ENCODE measurements at places on chromosomes 4 and X.

- DNase-seq = no peak
Measured at GRCh38 chr4:41528512-41529205, 9.3 kb upstream of the LIMCH1 start.

DNA sequence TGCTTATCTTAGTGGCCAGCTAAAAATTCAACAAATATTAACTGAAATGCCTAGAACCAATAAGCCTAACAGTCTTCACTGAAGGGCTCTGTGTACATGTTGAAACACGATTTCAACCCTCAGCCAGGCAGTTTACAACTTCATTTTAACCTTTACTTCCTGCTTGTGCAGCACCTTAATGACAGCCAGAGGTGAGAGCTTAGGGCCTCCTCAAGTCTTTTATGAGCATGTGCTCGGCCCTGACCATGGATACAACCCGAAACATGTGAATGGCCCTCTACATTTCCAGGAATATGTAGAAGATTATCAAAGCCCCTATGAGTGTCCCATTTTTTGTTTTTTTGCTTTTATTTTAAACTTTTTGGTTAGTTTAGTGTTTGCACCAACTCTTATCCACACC, 88.3 kb downstream of the MSN start:
- DNase-seq = no peak

DNA sequence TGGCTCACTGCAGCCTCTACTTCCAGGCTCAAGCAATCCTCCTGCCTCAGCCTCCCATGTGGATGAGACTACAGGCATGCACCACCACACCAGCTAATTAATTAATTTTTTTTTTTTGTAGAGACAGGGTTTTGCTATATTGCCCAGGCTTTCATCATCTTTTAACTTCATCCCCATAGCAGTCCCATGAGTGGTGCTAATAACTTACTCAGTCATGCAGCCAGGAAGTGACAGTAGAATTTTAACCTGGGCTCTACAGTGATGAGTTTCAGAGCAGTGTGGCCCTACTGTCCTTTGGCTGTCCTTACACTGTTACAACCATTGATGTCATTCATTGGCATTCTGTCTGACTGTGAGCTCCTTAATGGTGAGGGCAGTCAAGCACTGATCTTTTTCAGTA, 3.9 kb upstream of the OCIAD2 start:
- no peak for DNase-seq

DNA sequence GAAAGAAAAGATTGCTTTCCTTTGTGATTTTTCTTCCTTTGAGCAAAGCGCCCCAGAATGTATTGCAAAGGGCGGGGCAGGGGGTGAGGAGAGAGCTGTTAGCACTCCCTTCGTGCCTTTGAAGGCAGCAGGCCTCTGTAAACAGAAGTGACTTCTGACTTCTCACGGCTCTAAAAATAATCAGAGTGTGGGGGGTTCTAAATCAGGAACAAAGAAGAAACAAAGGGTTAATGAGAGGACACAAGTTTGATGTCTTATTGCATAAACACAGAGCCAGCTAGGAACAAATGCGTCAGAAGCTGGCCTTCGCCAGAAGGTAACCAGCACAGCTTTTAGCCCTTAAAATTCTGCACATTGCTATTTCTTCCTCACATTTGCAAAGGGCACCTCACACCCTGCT, 626.2 kb downstream of the MID1IP1 start:
- DNase-seq = no peak

DNA sequence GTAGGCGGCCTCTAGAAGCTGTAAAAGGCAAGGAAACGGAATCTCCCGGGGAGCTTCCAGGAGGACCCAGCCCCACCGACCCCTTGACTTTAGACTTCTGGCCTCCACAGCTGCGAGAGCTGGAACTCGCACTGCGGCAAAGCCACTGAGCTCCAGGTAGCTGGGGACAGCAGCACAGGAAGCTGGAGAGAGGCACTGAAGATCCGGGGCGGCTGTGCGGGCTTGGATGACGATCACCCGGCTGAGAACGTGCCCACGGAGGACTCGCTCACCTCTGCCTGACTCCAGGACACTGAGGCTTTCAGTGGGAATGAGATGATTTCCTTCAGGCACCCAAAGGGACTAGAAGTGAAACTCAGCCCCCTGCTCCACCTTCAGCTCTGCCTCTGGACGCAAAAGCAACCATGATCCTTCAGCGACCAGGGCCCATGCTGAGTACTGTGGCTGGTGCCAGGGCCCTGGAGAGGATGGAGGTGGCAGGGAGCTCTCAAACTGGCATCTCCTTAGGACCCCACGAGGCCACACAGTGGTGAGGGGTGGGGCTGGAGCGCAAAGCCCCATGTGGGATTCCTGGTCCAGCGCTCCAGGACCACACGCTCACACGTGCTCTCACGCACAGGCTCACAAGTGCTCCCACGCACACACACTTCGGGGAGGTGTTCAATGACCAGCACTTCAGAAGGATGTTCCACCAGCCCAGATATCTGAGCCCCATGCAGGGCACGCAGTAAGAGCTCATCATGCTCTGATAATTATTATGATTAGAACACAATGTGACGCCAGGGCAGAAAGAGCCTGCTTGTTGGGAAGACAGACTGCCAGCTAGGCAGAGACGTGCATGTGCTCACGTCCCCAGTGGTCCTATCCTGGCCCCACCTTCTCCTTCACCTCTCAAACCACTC, 47.2 kb downstream of the ADRA2C start:
- DNase-seq = no peak

- DNase-seq = no peak
Measured at GRCh38 chrX:46754586-46755061, 4.3 kb downstream of the SLC9A7 start.

DNA sequence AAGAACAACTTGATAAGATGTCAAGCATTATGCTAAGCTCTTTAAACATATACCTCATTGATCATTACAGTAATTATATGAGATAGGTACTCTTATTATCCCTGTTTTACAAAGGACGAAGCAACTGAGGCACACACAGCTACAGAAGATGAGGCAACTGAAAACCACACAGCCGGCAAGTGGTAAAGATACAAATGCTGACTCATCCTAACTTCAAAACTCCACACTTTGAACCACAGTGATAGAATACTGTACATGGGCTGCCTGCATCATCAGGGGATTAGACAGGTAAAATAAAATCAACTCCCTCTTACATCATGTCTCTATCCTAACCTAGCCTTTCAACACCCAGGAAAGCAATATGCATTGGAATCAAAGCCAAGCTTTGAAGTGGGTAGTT, 47.8 kb downstream of the LHFPL1 start:
- DNase-seq = no peak

- DNase-seq = no peak
Measured at GRCh38 chr4:121272526-121272925, 108.3 kb downstream of the QRFPR start.

DNA sequence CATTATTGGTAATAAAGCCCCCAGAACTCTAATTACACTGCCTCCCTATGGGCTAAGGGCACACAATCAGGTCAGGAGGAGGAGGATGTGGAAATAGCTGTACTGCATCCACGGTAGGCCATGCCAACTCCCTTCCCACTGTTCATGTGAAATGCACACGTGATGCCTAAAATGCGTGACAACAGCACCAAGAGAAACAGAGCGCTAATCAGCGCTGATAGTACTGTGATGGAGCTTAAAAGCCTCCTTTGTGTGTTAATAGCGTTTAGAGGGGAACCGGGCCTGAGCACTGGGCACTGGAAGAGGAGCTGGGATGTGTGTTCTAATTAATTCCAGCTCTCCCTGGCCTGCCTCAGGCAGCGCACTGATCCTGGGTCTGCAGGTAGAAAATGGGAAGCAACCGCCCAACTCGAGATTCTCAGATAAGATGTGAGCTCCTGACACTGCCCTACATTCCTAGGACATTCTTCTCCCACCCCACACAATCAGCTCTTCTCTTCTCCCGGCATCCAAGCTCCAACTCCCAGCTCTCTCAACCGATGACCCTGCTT, 12.9 kb downstream of the DCTD start:
- DNase-seq = no peak

DNA sequence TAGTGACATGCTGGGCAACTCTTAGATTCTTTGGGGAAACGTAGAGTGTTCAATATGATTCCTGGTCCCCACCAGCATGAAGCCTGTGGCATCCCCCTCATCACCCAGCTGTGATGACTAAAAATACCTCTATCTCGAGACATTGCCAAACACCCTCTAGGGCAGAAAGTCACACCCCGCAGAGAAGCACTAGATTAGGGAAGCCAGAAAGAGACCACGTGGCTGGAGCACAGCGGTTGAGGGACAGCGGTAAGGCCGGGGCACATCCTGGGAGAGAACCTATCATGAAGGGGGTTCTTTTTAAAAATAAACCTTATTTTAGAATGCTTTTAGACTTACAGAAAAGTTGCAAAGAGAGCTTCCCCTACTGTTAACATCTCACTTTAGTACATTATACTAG, 11.0 kb downstream of the FAT1 start:
- no peak for DNase-seq
